ENCODE measurements at places on chromosomes 4 and X.

DNA sequence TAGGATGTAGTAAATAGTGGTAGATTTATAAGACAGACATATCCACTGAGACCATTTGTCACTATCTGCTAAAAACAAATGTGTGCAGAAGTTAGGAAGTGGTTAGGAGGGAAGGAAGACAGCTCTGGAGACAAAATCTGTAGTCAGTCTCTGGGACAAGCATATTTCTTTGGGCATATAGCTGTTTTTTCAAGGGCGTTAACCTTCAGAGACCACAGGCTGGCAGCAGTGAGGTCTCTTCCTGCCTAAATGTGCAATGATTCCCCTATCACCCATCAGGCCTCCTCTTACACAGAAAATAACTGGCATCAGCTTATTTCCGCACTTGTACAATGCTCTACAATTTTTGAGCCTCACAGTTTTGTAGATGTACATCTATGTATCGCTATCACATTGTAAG, 6.5 kb downstream of the TMEM150C start:
- no peak for DNase-seq

DNA sequence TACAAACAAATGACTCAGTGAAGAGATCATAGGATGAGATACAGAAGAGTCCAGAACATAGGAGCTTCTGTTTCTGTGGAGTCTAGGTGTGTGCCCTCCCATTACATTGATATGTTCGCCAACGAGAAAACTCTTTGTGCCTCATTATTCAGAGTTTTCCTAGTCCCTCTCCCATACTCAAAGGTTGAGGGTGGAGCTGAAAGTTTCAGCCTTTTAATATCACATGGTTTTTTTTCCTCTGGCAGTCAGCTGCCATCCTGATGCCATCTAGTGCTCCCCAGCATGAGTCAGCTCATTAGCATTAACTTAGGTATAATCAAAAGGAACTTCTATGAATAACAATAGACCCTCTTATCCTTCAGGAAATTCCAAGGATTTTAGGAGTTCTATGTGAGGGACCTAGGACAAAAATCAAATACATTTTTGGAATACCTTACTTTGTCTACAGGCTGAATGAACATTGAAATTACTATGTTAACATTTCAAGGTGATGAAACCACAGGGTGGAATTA, 559.6 kb upstream of the AMOT start:
- DNase-seq: no peak

DNA sequence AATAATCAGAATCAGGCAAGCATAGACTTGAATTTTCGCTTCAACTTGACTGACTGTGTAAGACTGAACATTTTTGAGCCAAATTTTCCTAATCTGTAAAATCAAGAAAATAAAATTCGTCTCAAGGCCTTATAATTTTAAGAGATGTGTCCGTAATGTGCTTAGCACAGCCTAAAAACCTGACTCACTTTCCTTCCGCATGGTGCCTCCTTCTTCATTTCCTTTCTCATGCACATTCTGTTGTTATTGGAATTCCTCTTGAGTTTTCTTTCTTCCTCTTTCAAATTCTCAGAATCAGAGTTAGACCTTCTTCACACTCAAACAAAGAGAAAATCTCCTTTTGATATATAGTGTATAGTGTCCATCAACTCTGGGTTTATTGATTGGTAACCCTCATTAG, 208.9 kb upstream of the SLIT2 start:
- DNase-seq: no peak

DNA sequence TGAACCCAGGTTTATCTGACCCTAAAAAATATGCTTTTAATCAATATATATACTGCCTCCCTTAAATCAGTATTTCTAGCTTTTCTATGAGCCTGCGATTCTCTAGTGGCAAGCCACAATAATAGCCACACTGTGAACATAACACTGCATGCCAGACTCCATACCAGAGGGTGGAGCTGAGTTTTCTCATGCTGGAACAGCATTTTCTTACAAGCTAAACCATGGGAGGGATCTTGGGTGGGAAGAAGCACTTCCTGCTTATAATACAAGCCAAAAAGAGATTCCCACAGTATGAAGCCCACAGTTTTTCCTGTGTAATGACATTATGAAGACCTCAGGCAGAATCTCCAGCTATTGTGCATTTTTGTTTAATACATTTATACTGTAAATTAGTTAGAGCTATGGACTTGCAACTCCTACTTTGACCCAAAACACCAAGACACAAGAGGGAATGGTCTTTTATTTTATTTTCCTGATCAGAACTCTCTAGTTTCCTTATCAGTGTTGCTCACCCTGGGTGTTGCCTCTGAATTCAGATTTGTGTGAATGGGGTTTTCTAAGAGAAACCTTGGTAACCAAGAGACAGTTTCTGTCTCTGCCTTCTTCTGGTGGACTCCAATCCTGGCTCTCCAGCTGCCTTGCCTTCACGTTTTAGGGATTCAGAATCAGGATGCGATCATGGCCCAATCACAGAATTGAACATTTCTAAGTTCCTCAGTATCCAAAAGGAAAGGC, 74.5 kb upstream of the EOLA2 start:
- DNase-seq: no peak

DNA sequence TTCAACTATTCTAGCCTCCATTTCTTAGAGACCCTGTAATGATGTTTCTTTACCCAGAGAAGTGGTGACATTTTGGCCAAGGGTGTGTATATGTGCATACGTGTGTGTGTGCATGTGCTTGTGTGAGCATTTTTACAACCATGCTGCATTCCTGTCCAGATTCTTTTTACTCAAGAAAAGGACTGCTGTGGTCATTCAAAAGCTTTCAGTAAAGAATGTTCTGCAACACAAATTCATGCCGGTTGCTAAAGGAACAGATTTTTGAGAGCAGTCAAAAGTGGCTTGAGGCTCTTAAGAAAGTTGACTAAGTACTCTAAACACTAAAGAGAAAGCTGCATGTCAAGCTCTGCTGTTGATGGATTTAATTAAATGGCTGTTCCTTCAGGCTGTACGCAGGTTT, 65.0 kb upstream of the FMR1 start:
- DNase-seq: no peak

GRCh38 chrX:20147561-20147960, 5.9 kb upstream of the EIF1AX start:
- DNase-seq: no peak

- DNase-seq: no peak
These were observed 42.7 kb downstream of the ABLIM2 start for GRCh38 chr4:8115916-8116315.

DNA sequence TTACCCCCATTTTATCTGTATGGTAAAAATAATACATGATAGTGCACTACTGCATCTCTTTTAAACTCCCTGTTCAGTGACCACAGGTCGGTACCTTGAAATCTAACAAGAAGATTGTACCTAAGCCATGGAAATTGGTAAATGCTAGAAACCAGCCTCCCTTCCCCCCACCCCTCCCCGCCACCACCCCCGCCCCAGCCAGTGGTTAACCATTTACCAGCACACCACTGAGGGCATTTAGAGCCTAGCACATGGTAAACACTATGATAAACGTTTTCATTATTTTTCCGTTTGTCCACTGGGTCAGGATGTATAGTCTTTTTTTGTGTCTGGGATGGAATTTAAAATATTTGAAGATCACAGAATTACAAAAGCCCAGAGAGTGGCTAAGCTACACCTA, 703 bp upstream of the FTSJ1 start:
- DNase-seq: no peak

GRCh38 chr4:123588631-123589241, 192.1 kb downstream of the SPRY1 start:
- DNase-seq: no peak

DNA sequence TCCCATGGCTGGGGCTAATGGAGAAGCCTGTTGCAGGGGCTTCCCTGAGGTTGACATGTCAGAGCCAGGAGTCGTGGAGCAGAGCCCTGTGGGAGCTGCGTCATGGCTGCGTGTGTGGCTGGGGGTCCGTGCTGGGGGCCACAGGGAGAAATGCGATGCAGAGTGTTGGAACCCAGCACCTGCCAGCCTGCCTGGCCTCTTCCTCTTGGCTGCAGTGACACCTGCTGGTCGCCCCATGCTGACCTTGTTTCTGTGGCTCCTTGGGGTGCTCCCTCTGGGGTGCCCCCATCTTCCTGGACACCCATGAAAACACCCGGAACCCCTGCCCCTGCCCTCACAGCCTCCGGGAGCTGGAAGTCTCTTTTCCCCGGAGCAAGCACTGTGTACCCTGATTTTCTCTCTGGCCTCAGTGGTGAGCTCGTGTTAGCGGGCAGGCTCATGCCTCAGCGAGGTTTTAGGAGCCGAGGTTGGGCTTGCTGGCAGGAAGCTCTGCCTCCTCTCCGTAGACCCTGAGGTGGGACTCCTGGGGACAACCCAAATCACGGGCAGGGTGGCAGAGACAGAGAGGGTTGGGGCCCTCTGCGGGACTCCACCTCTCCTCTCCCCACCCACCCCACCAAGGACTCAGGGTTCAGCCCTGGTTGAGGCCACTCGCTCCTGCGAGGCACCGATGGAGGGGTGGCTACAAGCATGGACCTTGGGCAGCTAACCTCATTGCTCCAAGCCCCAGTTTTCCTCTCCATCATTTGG, 103.7 kb downstream of the SORCS2 start:
- DNase-seq: no peak

DNA sequence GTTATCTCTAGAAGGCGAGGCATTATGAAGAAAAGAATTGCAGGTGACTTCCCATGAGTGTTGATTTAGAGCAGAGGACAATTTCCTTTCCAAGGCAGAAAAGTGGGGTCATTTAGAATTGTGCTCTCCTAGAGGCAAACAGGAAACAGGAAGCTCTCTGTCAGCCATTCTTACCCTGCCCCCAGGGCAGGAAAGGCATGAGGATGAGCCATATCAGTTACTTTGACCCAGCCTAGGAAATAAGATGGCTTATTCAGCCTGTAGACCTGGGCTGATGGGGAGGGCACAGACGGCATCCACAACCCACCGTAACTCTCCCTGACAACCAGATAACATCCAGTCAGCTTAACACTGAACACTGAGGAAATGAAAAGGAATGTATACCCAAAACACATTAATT, 88.8 kb upstream of the KDR start:
- no peak for DNase-seq

DNA sequence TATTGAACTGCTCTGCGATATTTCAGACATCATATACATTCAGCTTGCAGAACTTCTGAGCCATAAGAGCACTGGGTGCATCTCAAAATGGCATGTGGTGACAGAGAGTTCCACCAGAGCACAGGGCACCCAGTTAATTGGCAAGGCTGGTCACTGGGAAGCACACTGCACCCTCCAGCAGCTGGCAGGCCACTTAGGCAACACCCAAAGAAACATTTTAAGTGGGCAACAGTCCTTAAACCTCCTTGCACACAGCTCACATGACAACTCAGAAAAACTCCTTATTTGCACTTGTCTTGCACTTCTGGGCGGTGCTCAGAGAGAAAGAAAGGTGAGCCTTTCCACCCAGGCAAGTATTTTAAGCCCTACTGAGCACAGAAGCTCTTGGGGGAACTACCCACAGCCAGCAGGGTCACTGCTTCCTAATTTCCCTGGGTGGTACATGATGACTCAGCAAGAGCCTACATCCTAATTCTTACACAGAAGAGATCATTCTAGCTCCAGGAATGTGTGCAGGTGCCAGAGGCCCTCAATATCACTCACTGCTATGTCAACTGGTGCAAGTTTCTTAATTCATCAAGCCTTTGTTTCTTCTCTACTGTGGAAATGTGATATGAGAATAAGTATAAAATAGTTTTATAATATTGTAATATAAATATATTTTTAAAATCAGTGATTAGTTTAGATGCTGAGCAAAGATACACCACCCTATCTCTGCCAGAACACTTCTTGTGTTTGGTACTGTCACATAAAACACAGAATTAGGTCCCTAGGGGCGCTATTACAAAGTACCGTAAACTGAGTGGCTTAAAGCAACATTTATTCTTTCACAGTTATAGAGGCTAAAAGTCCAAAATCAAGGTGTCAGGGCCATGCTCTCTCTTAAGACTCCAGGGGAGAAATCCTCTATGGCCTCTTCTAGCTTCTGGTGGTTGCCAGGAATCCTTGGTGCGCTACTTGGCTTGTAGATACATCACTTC, 155.1 kb upstream of the PPARGC1A start:
- no peak for DNase-seq

DNA sequence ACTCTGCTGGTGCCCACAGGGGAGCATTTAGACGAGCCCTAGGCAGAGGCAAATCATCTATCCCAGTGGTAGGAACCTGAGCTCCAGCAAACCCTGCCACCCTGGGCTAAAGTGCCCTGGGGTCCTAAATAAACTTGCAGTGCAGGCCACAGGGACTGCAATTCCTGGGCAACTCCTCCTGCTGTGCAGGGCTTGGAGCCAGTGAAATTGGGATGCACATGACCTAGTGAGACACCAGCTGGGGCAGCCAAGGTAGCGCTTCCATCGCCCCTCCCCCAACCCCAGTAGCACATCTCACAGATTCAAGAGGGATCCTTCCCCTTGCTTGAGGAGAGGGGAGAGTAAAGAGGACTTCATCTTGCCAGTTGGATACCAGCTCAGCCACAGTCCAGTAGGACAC, 44.1 kb downstream of the CHRNA9 start:
- no peak for DNase-seq

- DNase-seq: no peak
These were observed 177.6 kb upstream of the EDNRA start for GRCh38 chr4:147303174-147303872.

GRCh38 chr4:70895811-70896491, 6.2 kb upstream of the MOB1B start:
- DNase-seq: no peak

DNA sequence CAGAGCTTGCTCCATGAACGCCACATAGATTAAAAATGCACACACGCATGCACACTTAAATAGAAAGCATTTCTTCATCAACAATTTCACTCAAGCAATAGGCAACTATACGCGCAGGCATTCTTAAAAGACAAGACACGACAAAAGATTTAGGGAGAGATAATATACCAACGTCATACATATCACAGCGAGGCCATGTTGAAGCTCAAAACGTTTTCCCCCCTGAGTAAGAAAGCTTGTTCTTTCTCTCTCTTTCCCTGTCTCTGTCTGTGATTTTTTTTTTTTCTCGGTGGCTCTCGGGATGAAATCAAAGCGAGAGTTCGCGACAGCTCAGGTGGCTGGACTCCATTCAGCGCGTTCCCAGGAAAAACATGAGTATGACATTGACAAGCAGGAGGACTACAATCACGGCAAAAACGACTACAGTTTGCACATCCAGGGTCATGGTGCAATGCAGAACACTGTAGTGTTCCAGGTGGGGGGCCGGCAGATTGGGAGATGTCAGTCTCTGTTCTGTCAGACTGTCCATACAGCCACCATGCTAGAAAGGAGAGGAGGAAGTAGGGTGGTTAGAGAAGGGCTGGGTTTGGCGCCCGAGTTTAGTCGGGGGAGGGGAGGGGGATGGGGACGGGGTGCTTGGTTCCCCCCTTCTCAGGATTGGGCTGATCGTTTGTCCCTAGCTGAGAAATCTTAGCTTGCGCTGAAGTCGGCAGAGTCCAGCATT, 30.7 kb downstream of the ARHGEF9 start:
- DNase-seq: no peak

GRCh38 chrX:39487166-39487968, 610.4 kb downstream of the BCOR start:
- DNase-seq: no peak

- DNase-seq: no peak
These were observed 1089.9 kb upstream of the PCDH10 start for GRCh38 chr4:132059227-132059626.

- DNase-seq: no peak
These were observed 2.1 kb upstream of the TMEM131L start for GRCh38 chr4:153464068-153464467.

All from DMS 273 treated with DMSO at 0.1 percent for 48 hours (cell line).